ENCODE measurements at places on chromosomes 2 and 18.

DNA sequence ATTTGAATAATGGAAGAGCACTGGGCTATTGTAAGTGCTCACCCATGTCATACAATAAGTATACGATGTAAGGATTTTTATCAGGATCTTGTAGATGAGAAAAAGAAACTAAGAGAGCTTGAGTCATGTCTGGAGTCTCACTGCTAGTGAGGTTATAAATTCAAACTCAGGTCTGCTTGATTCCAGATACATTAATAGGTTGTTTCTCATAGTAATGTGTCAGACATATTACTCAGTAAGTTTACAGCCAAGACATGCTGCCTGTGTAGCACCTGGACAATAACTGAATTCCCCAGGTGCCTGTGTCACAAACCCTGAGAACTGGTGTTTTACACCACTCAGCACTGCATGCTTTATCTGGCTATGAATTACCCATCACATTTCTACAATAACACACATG, 216.9 kb upstream of the LRP1B start:
- no peaks in the 10 kb centered on the region for H3K36me3 ChIP-seq
- no peak for DNase-seq
- H3K27me3 ChIP-seq: no peaks in the 10 kb centered on the region
- no peak overlapping the region for H3K27ac ChIP-seq

DNA sequence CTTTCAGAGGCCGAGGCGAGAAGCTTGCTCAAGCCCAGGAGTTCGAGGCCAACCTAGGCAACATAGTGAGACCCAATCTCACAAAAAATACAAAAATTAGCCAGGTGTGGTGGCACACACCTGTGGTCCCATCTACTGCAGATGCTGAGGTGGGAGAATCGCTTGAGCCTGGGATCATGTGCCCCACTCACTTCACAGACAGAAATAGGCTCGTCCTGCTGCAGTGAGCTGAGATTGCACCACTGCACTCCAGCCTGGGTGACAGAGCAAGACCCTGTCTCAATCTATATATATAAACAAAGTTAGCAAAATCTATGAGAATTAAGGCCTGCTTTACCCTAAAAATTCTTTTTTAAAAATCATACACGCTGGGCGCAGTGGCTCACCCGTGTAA, 50.8 kb downstream of the TEX44 start:
- no peaks in the 10 kb centered on the region for H3K36me3 ChIP-seq
- DNase-seq: no peak
- peaks cover 52% of the 10 kb centered on the region for H3K4me1 ChIP-seq
- H3K27ac ChIP-seq: peak overlapping the region; percentile 100
- no peaks in the 10 kb centered on the region for H3K27me3 ChIP-seq

DNA sequence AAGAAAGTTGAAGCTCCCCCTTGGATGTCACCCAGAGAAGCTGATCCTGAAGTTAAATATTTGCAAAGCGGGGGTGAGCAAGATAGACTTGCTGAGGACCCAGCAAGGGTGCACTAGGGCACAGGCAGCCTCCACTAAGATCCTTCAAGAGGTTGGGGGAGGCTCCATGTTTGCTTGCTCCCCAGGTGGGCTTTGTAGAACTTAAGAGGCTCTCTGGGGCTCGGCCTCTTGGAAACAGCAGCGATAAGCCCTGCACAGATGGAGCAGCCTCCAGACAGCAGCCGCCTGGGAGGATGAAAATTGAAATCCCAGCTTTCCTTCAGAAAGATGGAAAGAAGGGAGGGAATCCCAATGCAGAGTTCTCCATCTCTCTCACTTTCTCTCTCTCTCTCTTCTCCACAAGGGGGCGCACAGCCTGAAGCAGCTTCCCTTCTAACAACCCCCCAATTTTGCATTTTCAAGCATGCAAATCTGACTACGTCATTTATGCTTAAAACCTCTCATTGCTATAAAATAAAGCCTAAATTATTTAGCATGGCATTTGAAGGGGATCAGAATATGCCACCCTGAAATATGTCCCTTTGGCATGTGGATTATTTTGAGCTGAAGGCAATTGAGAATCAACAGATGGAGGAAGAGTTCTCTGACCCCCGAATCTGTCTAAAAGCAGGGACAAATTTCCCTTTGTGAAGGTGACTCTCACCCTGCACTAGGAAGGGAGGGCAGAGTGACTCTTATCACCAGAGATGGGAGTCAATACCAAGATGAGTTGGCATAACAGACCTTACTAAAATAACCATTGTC, 185.7 kb upstream of the KLHL29 start:
- no peaks in the 10 kb centered on the region for H3K4me1 ChIP-seq
- DNase-seq: peak; percentile 24
- H3K27ac ChIP-seq: no peak overlapping the region

- H3K4me3 ChIP-seq: no peak overlapping the region
- no peaks in the 10 kb centered on the region for H3K27me3 ChIP-seq
- H3K4me1 ChIP-seq: peaks cover under 1% of the 10 kb centered on the region
- H3K27ac ChIP-seq: no peak overlapping the region
Measured at GRCh38 chr2:39027421-39027820, 93.4 kb downstream of the SOS1 start.

DNA sequence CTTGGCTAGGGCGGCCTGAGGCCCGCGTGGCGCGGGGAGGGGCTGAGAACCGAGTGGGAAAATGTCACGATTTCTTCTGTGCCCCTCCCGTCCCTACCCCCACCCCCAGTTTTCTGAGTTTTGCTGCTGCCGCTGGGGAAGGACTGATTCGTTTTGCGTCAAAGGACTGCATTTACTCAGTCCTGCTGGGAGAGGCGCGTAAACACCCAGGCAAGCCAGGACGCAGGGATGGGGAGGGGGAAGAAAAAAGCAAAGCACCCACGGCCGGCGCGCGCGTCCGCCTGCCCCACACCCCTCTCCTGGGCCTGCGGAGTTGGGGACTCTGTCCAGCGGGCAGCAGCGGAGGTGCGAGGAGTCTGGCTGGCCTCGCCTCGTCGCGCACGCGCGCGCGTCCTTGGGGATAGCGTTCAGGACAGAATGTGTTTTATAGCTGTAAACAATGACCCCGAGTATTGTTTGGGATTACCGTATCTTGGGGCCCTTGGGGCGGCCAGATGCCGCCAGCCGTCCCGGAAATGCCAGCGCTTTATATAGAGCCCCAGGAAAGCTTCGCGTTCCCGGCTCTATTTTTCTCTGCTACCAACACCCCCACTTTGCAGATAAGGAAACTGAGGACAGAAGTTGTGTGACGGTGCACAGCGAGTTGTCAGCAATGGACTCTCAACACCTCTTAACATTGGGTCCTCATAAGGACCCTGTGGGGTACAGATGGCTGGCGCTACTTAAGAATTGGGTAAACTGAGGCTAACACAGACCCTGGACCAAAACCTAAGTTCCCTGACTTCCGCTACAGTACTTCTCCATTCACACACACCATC, 1.7 kb upstream of the FOSL2 start:
- H3K27ac ChIP-seq: peak overlapping the region; percentile 93
- no peaks in the 10 kb centered on the region for H3K36me3 ChIP-seq
- no peaks in the 10 kb centered on the region for H3K27me3 ChIP-seq
- peak overlapping the region; percentile 50 for H3K4me3 ChIP-seq
